ENCODE measurements at places on chromosomes 5 and 9.

DNA sequence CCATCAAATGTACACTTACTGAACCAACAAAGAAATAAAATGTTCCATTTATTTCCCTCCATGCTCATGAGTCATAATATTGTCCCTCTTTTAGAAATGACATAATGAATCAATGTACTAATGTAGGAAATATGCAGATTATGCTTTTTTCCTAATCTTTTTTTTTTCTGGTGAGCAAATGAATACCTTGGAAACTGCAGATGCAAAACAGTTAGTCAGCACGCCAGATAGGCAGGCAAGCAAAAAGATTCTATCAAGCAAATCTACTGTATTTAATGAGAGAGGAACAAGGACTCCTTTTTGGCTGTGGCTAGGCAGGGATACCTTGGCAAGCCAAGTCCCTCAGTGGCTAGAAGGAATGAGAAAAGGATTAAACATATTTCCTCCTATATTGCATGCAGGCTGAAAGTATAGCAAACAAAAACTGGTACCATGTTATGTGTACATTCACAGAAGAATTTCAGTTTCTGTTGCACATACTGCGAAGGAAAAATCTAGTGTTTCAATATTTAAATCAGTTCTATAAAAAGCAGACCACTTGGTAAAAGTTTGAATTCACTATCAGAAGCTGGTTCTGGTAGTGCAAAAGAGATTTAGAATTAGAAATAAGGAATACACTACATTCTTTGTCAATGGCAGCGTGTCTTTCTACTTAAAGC lies 605.4 kb downstream of the TLE1 start:
- no peak for DNase-seq

DNA sequence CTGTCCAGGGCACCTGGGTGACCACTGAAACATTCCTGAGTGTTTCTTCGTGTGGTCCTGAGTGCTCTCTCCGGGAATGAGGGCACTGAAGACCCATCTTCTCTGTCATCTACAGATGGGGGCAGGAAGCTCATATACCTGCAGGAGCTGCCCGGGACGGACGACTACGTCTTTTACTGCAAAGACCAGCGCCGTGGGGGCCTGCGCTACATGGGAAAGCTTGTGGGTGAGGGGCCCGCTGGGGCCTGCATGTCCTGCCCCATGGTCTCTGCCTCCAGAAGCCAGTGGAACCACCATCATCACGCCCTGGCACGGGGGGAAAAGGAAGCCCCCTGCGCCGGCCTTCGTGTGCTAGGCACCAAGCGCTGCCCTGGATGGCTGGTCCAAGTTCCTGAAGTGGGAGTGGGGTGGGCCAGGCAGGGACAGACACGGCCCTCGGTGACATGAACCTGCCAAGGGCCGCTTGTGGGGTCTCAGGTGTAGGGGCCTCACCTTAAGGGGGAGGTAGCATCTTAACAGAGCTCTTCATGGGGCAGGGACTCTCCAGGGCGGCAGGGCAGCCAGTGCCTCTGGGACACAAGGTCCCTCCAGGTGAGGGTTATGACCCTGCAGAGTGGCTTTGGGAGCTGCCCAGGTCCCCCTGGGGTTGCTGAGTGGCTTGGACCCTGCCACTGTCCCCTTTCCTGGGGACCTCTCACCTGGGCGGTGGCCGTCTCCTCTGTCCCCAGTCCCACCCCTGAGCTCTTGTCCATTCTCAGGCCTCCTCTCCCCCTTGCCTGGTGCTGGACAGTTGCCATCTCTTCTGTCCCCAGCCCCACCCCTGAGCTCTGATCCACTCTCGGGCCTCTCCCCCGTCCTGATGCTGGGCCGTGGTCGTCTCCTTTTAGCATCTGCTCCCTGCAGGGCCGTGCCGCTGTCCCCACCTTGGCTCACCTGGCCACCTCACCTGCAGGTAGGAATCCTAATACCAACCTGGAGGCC lies 2.1 kb downstream of the OBP2A start:
- DNase-seq, result no peak

DNA sequence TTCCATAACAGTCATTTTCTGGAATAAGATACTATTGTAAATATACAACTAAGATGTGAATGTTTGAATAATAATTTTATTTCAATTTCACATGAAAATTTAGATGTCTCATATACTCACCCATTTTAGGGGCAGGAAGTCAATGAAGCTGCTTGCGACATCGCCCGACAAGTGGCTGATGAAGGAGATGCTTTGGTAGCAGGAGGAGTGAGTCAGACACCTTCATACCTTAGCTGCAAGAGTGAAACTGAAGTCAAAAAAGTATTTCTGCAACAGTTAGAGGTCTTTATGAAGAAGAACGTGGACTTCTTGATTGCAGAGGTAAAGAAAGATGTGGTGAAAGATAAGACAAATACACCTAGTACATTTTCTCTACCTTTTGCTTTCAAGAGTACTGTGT lies 8.6 kb downstream of the BHMT start:
- DNase-seq, result no peak

GRCh38 chr5:79135790-79136553 lies 24.4 kb downstream of the BHMT start:
- DNase-seq, result no peak

GRCh38 chr5:60810438-60811085 lies 33.5 kb downstream of the ELOVL7 start:
- no peak for DNase-seq

GRCh38 chr5:32471784-32472183 lies 27.2 kb upstream of the ZFR start:
- no peak for DNase-seq

Measured in activated effector memory CD4-positive, alpha-beta T cell treated with anti-CD3 and anti-CD28 coated beads, Interleukin-2, amount 50 U/mL, for 16 hours (primary cell).